ENCODE measurements at places on chromosomes 3 and 15. TPM values are rescaled to one million over a fixed set of nuclear protein-coding genes. Genes with fewer than 3 reads are reported as not detected.

DNA sequence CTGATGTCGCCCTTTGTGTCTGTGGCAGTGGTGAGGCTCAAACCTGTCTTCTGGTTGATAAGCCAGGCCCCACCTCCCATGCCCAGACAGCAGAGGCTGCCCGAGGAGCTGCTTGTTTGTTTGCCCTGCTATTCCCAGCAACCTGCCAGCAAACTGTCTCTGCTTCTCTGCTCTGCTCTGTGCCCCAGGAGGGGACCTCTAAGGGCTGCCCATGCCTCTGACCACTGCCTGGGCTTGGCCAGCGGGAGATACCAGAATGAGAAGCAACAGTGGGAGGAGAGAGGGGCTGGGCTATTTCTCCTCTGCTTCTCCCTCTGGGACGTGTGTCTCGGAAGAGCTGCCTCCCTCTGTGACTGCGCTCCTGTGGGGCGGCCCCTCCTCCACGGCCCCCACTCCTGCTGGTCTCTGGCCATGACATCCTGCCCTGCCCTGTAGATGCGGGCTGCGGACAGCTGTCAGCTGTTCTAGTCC lies 213.1 kb downstream of the RPLP1 start:
- DNase-seq, result no peak

DNA sequence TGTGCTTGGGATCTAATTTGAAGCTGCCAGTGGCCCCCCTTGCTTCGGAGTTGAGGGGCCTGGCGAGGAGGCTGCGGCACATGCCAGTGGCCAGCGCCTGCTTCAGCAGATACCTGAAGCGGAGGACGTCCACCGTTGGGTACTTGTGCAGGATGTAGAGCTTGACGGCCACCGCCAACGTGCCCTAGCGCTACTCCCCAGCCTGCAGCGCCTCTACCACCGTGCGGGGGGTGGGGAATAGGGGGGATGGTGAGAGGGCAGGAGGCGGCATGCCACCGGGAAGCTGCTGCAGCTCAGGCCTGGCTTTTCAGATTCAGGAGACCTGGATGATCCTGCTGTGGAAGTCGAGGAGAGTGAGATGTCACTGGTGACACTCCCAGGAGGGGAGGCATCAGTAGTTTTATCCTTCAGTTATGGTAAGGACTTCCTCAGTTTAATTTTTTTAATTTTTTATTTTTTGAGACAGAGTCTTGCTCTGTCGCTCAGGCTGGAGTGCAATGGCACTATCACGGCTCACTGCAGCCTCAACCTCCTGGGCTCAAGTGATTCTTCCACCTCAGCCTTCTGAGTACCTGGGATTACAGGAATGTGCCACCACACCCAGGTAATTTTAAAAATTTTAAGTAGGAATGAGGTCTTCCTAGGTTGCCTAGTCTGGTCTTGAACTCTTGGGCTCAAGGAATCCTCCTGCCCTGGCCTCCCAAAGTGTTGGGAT lies 150.6 kb upstream of the FRMD4B start:
- no peak for DNase-seq

Gene SLC28A1
- total RNA-seq, result not detected

Gene HGD
- 1.1 TPM for total RNA-seq

DNA sequence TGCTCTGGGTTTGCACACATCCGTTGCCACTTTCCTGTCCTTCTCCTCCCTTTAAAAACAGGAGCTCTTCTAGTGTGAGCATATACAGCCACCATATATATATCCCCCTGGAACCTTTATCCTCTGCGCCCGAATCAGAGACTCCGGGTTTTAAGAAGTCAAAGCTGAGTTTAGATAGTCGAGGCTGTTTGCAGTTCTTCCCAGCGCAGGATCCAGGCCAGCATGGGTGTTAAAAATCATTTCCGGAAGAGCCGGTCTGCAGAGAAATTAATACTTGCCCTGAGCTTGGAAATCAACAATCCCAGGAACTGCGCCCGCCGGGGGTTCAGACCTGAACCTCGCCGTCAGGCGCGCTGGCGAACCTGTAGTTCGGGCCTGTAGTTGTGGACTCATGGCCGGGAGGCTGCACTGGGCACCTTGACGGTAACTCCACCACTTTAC lies 2.3 kb downstream of the SHOX2 start:
- DNase-seq, result no peak

Gene PRR20G
- not detected for total RNA-seq

DNA sequence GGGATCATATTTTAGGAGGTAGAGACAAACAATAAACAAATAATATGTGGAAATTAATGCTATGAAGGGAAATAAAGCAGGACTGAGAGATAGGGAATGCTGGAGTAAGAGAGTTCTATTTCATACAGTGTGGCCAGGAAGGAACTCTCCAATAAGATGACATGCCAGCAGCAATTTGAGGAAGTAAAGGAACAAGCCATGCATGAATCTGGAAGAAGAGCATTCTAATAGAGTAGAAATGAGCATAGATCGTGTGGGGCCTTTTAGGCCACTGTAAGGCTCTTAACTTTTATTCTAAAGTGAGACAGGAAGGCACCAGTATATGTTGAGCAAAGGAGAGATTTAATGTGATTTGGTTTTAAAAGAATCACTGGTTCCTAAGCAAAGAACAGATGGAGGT lies 126.3 kb downstream of the DMXL2 start:
- no peak for DNase-seq

DNA sequence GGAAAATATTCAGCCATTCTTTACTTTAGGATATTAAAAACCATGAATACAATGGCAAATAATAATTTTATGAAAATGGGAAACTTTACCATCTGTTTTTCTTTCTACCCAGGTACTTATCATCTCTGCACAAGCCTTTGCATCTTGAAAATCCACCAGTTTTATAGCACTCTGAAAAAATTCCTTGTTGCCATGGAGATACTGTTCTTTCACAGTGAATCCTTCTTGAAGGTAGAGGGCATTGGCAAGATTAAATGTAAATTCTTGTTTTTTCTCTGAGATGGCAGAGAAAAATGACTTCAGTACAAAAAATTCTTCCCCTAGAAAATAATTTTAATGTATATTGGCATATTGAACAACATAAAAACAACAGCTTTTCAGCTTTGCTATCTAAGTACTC lies 6.9 kb downstream of the SERPINI2 start:
- no peak for DNase-seq

DNA sequence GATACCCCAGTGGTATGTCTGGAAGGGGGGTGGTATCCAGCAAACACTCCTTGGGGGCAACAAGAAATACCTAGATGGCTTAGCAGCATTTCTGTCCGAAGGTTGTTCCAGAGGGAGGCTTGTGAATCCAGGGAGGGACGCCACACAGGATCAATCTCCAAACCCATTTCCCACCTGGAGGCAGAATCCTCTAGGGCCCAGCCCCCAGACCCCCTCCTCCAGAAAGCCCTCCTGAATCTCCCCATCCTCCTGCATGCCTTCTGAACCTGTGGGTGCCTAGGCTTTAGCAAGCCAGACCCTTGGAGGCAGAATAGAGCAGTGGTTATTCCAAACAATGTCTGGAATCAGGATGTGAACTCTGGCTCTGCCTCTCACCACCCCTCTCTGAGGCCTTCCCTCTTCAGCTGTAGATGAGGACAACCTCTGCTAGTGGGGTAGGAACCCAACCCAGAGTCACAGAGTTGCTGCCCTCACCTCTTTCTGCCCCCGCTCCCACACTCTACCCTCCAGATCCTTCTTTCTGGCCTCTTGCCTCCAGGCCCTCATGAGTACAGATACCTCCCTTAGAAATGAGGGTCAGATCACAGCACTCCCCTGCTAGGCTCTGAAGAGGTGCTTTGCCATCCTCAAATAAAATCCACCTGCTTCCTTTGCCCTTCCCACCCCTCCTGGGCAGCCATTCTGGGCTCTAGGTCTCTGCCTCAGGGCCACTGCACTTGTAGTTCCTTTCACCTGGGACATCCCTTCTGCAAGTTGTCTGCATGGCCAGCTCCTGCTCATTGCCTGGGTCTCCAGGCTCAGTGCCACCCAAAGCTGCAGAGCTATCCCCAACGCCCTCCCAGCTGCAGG lies 8.1 kb downstream of the CISH start:
- no peak for DNase-seq

- DNase-seq, result no peak
These were observed 79.9 kb upstream of the PRR23E start for GRCh38 chr3:127112796-127113570.

GRCh38 chr3:2929574-2929973 lies 180.6 kb downstream of the IL5RA start:
- no peak for DNase-seq

Gene TMEM44
- 76.5 TPM for total RNA-seq

Gene TMEM266
- not detected for total RNA-seq

- DNase-seq, result no peak
These were observed 279.8 kb downstream of the ADAMTS17 start for GRCh38 chr15:100061944-100062343.

Gene IL20RB
- 1.6 TPM for total RNA-seq

GRCh38 chr15:100199711-100200286 lies 142.0 kb downstream of the ADAMTS17 start:
- DNase-seq, result no peak

Gene RBPMS2
- 2.5 TPM for total RNA-seq

Gene GOLGA8H
- total RNA-seq, result 0.23 TPM

GRCh38 chr3:171255236-171255806 lies 204.9 kb downstream of the TNIK start:
- DNase-seq, result no peak

GRCh38 chr15:74053517-74053916 lies 28.8 kb downstream of the GOLGA6A start:
- no peak for DNase-seq

DNA sequence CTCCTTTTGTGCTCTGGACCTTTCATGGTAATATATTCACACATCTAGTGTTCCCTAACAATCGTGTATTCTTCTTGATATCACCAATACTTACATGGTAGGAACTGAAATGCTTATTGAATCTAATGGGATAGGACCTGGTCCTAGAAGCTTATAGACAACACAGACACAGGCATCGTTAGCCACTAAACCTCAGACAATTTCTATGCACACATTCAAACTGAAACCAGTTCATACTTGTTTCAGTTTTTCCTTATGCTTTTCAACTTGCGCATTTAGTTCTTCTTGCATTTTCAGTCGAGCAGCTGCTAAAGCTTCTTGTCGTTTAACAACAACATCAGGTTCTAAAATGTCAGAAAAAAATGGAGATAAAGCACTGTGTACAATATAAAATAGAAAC lies 2.3 kb downstream of the SELENOS start:
- DNase-seq, result no peak

DNA sequence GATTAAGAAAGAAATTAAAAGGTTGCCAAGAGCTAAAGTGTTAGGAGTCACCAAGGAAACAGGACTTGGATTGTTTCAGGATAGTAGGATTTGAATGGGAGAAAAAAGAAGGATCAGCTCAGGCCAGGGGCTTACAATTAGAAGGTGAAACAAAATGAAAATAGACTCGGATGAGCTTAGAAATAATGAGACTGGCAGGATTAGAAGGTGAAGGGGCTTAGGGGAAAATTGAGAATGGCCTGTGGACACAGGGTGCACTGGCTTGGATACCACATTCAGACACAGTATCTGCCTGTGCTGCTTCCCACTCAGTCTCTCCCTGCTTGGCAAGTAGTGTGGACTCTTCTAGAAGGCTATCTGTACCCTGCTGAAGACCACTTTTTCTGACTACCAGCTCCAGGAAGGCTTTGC lies 206.1 kb upstream of the ATP10A start:
- no peak for DNase-seq

GRCh38 chr3:50278880-50279224 lies at the start of gene LSMEM2:
Gene LSMEM2, plus strand, starts transcription at chr3:50279087. Its CDS starts 27 bp downstream, at chr3:50279114.
- no peak for DNase-seq

DNA sequence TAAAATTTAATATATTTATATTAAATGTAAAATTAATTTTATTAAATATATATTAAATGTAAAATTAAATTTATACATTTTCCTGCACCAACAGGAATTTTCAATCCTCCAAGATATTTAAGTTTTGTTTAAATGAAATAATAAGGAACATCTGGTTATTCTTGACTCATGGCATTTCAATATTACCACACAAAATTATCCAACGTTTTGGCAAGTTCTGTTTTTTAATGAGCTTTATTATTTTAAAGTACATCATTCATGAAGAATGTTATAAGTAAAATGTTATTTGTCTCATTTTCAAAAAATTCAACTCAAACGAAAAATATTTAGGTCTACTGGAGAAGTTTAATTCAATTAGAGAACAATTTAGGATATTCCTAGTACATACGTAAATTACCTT lies 811.4 kb downstream of the NAALADL2 start:
- no peak for DNase-seq

- peak; percentile 41 for DNase-seq
These were observed 138.0 kb downstream of the FBN1 start for GRCh38 chr15:48507416-48508065.

Gene ALS2CL
- 7.8 TPM for total RNA-seq

Gene DLL4
- 213 TPM for total RNA-seq

DNA sequence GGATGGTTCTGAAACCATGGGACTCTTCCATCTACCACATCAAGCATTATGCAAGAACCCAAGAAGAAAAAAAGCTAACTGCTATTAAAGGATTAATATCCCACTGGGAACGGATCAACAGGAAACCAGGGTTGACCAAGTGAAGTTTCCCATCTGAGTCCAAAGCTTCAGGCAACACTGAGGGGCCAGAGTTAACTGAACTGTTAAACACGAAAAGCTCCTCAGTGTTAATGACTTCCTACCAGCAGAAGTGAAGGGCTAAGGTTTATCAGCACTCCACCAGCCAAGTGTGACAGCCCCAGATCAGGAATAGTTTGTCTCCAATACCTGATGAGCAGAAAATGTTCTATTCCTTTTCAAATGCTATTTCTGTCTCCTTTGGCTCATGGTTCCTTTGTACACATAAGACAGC lies 36.7 kb downstream of the PTPN9 start:
- DNase-seq, result no peak

DNA sequence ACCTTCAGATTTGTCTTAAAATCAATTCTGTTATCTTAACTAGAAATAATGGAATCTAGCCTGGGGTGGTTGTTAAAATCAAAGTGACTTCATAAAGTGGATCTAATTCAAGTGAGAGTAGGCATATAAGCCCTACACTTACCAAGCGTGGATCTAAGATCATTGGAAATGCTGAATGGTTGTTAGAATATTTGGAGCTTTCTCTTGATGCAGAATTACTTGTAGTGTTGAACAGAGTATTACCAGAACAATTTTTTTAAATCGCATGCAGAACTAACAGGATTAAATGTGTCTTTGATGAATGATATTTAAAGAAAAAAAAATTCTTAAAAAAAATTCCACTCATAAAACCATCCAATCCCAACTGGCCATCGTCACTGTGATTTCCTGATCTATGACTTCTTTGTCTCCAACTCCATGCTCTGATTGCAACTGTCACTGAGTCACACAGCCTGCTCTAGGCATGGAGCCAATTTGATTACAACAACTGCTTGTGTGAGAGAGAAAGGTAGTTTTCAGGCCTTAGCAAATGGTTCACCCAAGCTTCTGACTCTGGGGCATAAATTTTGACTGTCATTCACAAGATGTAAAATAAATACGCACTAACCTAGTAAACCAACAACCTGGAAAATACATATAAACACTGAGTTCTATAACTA lies 25.9 kb upstream of the SPRED1 start:
- peak; percentile 56 for DNase-seq

- no peak for DNase-seq
These were observed 27.4 kb downstream of the SEC22A start for GRCh38 chr3:123229145-123229544.

Gene GASK1A
- not detected for total RNA-seq

Gene DAPK2
- 3.0 TPM for total RNA-seq

Measured in glomerular endothelial cell (primary cell).